ENCODE measurements at places on chromosomes 13 and 19.

GRCh38 chr13:112661291-112661690 lies 28.5 kb upstream of the ATP11A start:
- no peak for DNase-seq

GRCh38 chr19:6480848-6481415 lies 655 bp downstream of the DENND1C start:
- no peak for DNase-seq

- DNase-seq = no peak
Observed at GRCh38 chr19:10061717-10062310, 24.3 kb upstream of the SHFL start.

- no peak for DNase-seq
Observed at GRCh38 chr13:35984776-35985453, 146.3 kb downstream of the DCLK1 start.

DNA sequence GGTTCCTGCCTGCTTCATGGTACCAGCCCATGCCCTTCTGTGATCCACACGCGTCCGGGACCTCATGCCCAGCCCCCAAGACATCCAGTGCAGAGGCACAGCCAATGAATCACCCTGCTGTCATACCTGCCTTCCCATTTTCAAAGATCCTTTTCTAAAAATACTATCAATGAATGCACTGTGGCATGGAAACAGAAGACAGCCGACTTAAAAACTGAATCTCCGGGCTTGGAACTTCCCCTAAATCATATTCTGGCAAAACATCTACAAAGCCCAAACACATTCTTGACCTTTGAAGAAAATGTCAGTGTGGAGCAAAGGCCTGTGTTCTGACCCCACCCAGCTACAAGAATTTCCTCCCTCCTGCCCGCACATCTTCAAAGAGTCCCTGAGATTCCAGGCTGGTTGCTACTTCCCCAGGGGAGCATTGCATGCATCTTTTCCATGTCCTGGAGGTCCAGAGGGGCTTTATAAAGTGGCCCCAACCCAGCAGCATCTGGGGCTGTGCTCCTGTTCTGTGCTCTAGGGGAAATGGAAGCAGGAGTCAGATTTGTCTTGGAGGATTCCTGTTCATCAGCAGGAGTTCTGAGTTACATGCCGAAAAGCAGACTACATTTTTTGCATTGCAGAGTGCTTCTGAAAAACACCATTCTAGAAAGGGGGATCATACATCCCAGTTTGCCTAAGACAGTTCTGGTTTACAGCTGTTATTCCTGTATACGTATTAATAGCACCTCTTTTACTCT lies 135.2 kb downstream of the USP12 start:
- no peak for DNase-seq

- DNase-seq = peak; percentile 32
Observed at GRCh38 chr19:20423381-20424197, 142.0 kb downstream of the ZNF737 start.

- DNase-seq = peak; percentile 29
Observed at GRCh38 chr19:18233224-18233825, 7.1 kb upstream of the PDE4C start.

- DNase-seq = no peak
Observed at GRCh38 chr19:15122331-15123030, 15.3 kb downstream of the SYDE1 start.

- DNase-seq = no peak
Observed at GRCh38 chr13:99383511-99383921, 76.3 kb upstream of the GPR183 start.

DNA sequence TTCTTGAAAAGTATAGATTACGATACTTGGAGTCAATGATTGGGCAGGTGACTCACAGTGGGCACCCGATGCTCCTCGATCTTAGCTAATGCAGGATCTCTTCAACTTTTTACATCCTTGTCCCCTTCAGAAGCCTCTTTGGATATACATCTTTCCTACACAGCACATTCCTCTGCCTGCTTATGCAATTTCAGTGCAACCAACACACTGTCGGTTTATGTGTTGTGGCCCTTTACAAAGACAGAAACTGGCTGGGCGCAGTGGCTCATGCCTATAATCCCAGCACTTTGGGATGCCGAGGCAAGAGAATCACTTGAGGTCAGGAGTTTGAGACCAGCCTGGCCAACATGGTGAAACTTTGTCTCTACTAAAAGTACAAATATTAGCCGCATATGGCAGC lies 2.6 kb downstream of the GPR42 start:
- no peak for DNase-seq

- DNase-seq = no peak
Observed at GRCh38 chr13:107461751-107462150, 753.6 kb downstream of the LIG4 start.

DNA sequence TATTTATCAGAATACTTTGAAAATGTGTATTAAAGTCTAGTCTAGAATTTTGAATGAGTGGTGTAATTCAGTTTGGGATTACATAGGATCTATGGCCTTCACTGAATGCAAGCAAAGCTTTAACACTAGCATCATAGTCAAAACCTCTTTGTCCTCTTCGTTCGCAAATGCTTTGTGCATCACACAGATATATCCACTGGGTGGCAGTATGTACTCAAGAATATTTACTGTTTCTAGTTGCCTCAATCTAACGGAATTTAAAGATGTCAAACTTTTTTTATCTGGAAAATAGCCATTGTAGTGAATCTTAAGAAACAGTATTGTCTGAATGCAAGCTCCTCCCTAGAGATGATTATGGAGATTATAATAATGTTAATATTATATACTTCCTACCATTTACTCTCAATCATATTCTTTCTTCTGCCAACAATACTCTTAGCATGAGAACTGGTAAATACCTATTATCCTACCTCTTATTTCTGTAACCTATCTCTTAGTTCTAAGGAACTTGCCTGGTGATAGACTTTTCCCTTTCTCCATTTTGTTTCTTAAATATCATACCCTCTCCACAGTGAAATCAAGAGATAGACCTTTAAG lies 25.8 kb downstream of the LACC1 start:
- DNase-seq = peak; percentile 57

DNA sequence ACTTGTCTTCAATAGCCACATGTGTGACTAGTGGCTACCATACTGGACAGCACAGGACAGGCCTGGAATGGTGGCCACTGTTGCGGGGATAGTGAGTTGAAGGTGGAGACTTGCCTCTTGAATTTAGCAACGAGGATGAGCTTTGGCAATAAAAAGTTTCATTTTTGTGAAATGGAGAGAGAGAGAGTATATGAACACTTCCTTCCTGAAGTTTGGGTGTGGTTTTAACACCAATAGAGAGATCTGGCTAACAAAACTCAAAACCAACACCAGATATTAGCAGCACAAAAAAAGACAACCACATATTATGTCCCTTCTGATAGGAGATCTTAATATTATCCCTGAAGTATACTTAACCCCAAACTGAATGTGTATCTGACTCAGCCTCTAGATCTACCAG lies 6.3 kb upstream of the LRFN3 start:
- DNase-seq = peak; percentile 57

GRCh38 chr19:42360787-42361544 lies 29.1 kb downstream of the CNFN start:
- no peak for DNase-seq

DNA sequence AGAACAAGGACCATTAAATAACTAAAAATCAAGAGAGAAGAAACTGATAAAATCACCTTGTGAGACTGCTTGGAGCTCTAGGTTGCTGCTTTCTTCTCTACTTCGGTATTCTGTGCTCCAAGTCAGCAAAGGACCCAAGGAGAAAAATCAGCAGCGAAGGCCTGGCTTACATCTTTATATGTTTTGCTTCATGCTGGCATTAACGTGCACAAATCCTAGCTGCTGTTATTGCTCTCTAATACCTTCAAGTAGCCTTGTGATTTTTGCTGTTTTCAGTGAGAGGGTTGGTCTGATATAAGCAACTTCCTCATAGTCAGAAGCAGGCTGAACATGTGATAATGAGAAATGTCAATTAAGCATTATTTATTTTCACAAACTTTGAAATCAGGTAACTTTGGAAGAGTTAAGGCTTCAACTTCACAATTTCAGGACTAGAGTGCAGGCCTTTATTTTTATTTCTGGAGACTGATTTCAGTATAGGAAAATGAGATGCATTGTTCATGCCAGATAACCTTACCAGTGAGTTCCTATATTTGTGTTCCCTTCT lies 365.1 kb downstream of the SLC7A1 start:
- no peak for DNase-seq

GRCh38 chr19:17751103-17751911 lies at the start of gene FCHO1:
FCHO1 (plus strand) TSS chr19:17751477; CDS start chr19:17755165, 3,688 bp downstream.
- DNase-seq = peak; percentile 71
